SW480 (cell line): ENCODE measurements at places on chromosomes 2 and 18.

- DNase-seq: no peak
Observed at GRCh38 chr2:3670376-3670775, 12.4 kb downstream of the ALLC start.

GRCh38 chr2:228545041-228545747 lies 363.7 kb upstream of the SPHKAP start:
- DNase-seq: no peak

DNA sequence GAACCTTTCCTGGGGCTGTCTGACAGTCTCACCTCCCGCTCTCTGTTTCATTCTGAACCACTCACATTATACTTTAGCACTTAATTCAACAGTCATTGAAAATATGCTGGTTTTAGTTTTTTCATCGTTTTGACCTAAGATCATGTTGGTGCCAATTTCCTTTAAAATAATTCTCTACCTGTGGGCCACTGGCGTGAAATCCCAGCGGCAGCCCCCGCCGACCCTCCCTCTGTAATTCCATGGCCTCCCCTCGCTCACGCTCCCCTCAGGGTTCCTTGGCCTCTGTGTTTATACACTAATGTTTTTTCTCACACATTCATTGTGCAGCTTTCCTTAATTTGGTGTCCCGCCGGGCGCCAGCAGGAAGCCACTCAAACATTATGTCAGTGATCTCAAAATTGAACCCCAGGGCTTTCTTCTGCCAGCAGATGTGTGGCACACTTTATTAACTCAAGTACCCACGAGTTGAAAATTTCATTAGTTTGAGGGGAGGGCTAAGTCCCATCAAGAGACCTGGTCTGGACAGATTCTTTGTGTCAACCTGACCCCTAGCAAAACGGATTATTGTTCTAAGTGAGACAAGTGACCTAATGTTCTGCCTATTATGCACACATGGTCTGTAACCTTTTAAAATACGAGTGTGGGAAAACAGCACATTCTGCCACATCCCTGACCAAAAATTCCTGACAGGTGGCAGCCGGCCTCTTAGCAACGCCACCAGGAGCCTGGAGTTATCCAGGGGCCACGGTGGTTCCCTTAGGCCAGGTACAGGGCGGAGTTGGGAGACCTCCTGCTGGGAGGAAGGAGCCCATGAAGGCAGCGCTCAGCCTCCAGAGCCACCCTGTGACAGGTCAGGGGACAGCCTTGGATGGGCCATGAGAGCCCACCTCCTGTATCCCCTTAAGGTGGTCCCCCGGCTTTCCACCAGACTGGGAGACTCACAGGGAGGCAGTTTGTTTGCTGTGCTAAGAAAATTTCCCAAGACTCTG lies 53.1 kb downstream of the APOB start:
- no peak for DNase-seq

GRCh38 chr2:69791045-69791444 lies 38.4 kb upstream of the GMCL1 start:
- no peak for DNase-seq

- DNase-seq: peak; percentile 7
Observed at GRCh38 chr18:35289727-35290093, 319 bp downstream of the ZSCAN30 start.
